ENCODE measurements at places on chromosomes 16 and 17.

DNA sequence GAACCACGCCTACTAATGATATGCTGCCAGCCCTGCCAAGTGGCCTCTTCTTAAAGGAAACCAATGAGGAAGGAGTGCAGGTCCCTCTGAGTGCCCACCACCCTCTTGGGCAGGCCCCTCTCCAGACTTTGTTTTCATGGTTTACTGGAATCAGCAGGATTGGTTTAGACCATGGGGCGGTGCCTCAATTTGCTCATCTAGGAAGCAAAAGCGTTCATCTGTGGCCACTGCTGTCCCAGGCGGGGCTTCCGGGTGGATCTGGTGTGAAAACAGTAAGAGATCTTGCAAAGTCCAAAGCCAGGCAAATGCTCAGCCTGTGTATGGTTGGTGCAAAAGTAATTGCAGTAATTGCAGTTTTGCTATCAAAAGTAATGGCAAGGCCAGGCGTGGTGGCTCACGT lies 71.3 kb downstream of the AMFR start:
- DNase-seq, result no peak

DNA sequence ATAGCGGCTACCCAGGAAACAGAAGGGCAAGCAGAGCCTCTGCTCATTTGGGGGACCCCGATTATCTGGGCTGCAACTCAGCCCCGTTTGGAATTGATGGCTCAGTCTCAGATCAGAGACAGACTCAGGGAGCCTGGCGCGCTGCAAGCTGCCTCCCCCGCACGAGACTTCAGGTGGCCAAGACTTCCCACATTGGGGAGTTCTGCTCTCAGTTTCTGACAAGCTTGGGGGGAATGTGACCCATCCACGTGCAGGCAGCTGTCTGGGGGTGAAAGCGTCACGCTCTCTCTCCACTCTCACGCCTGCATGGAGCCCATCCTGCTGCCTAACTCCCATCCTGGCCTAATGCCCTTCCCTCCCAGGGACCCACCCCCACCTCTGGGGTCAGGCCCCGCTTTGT lies 157.6 kb upstream of the GSE1 start:
- DNase-seq, result no peak

DNA sequence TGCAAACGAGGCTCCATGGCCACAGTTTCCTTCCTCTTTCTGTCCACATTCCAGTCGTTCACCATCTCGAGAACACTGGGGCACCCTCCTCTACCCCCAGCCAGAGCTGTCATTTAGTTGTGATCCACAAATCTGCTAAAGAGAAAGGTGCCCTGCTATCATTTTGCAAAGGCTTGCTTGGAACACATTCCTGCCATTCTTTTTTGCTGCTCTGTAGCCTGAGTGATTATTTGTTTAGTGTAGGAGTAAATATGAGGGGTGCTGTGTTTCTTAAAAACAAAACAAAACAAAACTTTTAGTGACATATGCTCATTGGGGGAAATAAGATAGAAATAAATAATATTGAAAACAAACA lies 166.7 kb downstream of the PRKCA start:
- DNase-seq, result peak; percentile 8

DNA sequence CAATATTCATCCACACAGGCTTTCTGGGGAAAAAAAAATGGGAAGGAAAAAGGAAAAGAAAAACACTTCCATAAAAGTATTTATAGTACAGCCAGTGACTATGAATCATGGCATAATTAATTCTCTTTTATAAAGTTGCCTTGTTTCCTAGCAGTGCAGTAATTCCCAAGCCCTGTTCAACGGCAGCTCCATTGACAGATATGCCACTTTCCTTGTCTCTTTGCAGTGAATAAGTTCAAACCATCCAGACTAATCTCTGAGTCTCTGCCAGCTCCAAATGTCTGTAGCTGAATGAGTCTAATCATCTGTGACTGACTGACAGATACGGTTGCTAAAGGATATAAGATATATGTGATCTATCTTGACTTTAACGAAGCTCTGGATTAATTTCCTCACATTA lies 52.9 kb upstream of the KCNJ16 start:
- DNase-seq, result no peak

- DNase-seq, result peak; percentile 12
Measured at GRCh38 chr16:11530171-11530940, 56.4 kb downstream of the LITAF start.

GRCh38 chr17:46756081-46756735 lies 62.3 kb downstream of the WNT3 start:
- DNase-seq, result no peak

DNA sequence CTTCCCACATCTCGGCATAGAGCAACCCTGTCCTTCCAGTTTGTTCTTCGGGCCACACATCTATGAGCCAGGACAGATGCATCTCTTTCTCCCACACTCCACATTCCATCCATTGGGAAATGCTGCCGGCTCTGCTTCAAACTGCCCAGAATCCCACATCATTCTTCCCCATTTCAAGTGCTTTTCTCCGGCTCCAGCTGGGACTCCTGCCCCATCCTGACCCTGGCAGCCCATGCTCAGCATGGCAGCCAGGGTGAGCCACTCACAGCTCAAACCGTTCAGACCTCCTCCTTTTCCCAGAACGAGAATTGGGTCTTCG lies 132.8 kb upstream of the SDK2 start:
- no peak for DNase-seq

GRCh38 chr16:15542734-15543347 lies 100.1 kb downstream of the MARF1 start:
- no peak for DNase-seq

- DNase-seq, result peak; percentile 31
Measured at GRCh38 chr17:50184611-50185398, 16.6 kb downstream of the COL1A1 start.

DNA sequence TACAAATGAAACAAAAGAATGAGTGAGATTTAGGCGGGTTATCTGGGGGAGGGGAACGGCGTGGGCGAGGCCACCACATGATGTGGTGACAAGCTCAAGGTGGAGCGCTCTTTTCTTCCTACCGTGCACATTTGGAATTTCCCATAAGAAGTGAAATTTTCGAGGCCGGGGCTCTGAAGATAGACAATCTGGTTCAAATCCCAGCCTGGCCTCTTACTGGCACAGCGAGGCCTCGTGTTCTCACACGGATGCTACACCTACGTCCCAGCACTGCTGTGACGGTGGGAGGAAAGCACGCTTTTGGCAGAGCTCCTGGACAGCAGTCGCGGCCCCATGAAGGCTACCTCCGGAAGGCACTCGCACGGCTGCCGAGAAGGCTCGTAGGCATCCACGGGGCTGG lies 25.2 kb downstream of the ZDHHC7 start:
- DNase-seq, result no peak

GRCh38 chr16:15830832-15831451 lies 25.9 kb downstream of the MYH11 start:
- DNase-seq, result no peak

- DNase-seq, result no peak
Measured at GRCh38 chr16:87207509-87207908, 109.7 kb downstream of the C16orf95 start.

DNA sequence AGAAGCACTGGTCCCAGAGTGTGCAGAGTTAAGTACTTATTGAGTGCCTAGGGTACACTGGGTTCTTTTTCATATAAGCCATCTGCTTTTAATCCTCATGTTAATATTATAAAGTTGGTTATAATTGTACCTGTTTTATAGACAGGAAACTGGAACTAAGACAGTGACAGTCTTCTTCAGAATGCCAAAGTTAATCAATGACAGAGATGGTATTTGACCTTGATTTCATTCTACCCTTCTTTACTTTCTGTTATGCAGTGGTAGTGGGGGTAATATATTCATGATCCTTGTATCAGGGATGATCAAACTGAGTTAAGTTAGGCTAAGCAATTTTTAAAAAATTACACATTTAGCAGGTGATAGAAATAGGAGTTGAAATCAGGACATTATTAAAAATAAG lies 108.6 kb upstream of the GOT2 start:
- DNase-seq, result no peak

DNA sequence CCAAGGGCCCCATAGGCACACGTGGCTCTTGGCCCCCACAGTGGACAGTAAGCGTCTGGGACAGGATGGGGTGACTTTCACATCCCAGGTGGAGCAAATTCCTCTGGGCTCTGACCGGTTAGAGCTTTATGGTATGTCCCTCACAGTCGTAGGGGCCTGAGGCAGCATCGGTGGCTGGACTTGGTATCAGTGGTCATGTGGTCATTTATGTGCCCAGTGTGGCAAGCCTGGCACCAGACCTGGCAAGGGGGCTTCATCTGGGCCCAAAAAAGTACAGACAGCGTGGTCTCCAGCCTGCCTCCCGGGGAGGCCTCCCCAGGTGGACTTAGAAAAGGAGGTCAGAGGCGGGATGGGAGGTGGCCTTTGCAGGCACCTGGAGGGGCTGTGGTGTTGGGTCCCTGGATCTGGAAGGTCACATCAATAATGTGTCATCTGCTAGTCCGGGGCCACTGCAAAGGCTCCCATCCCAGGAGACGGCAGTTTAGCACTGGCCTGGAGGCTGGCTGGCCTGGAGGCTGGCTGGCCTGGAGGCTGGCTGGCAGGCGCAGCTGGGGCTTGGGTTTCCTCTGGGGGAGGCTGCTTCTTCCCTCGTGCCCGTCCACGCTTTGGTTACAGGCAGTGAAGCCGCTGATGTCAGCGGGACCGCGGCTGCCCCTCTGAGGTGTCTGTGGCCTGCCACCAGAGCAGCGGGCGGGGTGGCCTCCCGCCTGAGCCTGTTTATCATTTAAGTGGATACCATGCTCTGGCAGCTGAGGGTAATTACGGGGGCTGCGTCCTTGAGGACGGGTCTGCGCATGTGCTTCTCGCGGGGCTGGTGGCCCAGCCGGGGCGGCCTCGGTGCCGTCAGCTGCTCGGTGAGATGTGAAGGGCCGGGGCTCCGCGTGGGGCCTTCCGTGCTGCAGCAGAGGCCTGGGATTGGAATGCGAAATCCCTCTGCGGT lies 20.7 kb upstream of the CBX4 start:
- DNase-seq, result peak; percentile 47

GRCh38 chr16:2520784-2521531 lies 787 bp downstream of the AMDHD2 start:
- DNase-seq, result peak; percentile 53

GRCh38 chr17:40024901-40025300 lies 9.7 kb downstream of the CSF3 start:
- DNase-seq, result no peak

DNA sequence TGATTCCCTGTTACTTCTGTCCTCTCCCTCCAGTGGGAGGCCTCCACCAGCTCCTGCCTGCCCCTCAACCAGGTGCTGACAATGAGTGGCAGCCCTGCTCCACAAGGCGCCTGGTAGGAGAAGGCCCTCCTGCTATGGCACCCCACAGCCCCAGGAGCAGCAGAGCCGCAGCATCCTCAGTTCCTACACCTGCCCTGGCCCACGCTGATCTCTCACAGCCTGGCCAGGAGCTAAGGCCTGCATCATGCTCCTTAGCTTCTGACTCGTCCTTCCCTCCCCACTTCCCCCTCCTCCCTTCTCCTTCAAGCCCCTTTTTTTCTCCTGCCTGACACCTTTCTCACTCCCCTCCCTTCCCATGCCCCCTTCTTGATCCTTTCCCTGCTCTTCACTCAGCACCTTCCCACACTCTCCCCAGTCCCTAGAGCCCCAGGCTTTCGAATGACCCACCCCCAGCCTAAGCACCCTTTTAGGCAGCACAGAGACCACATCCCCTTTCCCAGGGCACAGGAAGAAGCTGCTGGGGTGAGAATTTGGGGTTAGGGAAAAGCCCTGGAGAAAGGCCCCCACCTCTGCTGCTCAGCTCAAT lies 6.5 kb downstream of the PROCA1 start:
- DNase-seq, result no peak

- no peak for DNase-seq
Measured at GRCh38 chr16:30185683-30186421, 2.5 kb downstream of the CORO1A start.

DNA sequence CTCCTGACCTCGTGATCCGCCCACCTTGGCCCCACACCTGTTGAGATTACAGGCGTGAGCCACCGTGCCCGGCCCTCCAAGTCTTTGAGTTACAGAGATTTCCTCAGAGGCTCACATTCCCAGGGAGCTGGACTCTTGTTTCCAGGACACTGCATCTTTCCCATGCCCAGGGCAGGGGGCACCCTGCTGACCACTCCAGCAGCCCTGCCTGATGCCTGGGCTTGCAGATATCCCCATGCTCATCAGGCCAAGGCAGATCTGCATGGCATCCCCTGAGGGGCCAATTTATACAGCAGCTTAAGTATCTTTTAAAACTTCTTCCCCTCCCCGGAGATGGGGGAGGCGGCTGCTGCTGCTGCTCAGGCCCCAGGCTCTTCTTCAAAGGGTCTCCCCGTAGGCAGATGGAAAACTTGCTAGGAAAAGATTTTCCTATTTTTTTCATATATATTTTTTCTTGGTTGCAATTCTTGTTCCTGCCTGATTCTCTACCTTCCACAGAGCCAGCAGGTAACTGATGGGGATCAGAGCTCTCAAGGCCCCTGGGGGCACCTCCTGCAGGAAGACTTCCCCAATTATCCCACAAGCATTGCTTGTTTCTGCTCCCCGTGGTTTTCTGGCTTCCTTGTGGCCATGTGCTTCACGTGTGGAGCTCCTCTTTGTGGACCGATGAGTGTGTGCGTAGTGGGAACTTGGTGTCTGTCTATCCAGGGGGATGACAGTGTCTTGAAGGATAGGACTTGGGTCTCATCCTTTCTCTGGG lies 102.2 kb upstream of the SDK2 start:
- no peak for DNase-seq

Data from neural progenitor cell (in vitro differentiated cells).